ENCODE measurements at places on chromosomes 7 and 10.

DNA sequence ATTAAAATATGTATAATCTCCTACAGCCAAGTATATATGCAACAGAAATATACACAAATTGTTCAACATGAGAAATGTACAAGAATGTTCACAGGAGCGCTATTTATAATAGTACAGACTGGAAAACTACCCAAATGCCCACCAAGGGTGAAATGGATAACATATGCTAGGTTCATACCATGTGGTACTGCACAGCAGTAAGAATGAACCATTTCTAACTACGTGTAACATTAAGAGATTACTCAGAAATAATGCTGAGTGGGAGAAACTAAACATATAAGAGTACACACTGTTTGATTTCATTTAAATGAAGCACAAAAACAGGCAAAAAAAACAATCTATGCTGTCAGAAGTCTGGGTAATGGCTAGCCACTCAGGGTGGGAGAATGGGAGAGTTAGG lies 45.8 kb downstream of the RNLS start:
- no peak for DNase-seq

DNA sequence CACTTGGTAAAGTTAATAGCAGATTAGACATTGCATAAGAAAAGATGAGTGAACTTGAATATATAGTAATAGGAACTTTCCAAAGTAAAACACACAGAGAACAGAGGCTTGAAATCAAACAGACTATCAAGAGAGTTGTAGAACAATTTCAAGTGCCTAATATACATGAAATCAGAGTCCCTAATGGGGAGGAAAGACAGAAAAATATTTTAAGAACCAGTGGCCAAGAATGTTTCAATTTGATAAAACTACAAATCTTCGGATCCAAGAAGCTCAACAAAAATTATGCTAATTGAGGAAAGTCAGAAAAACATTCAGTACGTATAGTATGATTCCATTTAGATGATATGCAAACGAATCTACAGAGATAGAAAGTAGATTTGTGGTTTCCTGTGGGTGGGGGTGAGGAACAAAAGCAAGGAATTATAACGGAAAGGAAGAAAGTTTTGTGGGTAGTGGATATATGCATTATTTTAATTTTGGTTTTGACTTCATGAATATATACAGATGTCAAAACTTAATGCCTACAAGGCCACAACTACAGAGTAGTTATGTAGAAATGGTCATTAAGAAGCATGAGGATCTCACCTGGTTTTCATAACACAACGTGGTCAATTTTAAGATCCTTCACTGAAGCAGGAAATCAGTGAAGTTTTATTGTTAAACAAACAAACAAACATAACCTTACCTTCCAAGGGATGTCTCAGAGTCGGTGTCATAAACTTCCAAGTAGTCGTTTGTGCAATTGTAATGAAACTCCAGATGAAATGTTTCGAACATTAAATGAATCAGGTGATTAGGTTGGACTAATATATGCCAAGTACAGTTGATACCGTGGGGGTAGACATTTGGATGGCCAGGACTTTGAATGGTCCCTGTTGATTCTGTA lies 62.0 kb downstream of the CUBN start:
- DNase-seq, result no peak

DNA sequence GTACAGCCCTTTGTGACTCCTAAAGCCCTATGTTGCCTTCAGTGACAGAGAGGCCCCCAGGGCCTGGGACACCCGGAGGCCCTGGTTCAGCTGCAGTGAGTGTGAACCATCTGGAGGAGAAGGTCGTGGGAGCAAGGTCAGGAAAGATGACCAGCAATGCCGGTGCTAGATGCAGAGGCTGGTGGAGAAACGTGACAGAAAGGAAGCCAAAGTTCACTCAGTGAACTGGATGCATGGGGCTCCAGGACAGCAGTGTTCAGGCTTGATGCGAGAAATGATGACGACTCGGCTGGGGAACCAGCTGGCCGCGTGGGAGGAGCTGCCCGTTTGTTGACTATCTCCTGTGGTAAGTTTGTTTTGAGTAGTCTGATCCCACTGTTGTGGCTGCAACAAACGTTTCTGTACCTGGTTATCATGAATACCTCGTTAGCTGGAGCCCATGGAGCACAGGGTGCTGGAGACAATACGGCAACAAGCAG lies 54.1 kb upstream of the MKRN1 start:
- DNase-seq, result no peak

GRCh38 chr10:62147425-62147824 lies 121.2 kb downstream of the RTKN2 start:
- no peak for DNase-seq

- peak; percentile 19 for DNase-seq
Measured at GRCh38 chr10:94546901-94547185, 1.3 kb downstream of the HELLS start.

DNA sequence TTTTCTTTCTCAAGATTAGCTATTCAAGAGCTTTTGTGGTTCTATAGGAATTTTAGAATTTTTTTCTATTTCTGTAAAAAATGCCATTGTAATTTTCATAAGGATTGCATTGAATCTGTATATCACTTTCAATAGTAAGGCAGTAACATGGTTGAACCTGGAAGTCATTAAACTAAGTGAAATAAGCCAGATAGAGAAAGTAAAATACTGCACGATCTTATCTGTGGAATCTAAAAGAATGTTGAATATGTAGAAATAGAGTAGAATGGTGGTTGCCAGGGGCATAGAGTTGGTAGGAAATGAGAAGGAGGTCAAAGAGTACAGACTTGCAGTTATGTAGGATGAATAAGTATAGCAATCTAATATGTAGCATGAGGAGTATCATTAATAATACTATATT lies 1073.5 kb upstream of the LRRN3 start:
- no peak for DNase-seq

DNA sequence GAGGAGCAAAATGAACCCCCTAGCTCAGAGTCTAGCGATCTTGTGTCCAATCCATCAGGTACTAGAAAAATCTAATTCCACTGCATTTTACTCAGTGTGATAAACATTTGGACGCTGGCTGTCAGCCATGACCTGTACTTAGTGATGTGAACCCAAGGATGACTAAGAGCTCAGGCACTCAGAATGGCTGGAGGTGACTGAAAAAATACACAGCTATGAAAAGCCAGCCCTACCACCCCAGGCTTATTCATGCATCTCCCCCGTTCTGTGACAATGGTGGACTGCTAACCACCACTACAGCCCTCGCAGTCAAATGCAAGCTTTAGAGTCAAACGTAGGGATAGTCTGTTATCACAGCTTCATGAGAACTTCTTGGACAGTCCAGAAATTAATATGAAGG lies 14.9 kb downstream of the AFAP1L2 start:
- DNase-seq, result no peak

- no peak for DNase-seq
Measured at GRCh38 chr10:66519616-66520015, 406.2 kb upstream of the LRRTM3 start.

GRCh38 chr10:72388062-72388461 lies 33.3 kb upstream of the DNAJB12 start:
- no peak for DNase-seq

DNA sequence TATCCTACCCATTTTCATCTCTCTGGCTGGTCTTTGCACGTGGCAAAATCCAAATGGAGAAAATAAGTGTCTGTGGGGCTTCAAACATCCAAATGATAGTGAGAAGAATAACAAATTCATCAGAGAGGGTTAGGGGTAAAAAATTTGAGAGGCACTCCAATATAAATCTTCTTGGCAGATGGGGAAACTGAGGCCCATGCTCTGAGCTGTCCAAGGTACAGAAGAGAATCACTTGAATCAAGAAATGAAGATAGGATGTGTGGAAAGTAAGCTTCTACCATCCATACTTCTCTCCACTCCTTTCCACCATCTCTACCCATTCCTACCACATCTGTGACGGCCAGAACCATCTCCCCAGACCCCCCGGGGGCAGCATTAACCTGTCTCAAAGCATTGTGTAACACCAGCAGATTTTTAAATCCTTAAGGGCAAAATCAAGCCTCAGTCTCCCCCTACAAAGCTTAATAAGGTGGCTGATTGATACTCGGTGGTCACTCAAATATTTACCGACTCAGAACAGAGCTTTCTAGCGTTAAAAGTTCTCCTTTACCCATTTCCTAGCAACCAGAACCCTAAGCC lies 818 bp downstream of the GOT1 start:
- no peak for DNase-seq

DNA sequence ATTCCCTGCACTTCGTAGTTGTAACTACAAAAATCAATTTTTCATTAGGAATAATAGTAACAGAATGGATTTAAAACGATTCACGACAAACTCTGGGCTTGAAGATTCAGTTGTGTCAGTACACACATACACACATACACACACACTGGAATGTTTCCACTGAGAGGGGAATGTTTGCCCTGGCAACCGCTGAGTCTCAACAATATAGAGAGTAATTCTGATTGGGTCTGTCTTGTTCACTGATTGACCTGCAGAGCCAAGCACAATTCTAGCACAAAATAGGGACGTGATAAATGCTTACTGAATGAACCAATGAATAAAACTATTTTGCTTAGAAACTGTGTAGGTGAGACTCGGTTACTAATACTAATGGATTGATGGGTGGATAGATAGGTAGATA lies 204.4 kb upstream of the CCDC6 start:
- DNase-seq, result no peak

- no peak for DNase-seq
Measured at GRCh38 chr10:59550061-59550460, 159.6 kb downstream of the SLC16A9 start.

DNA sequence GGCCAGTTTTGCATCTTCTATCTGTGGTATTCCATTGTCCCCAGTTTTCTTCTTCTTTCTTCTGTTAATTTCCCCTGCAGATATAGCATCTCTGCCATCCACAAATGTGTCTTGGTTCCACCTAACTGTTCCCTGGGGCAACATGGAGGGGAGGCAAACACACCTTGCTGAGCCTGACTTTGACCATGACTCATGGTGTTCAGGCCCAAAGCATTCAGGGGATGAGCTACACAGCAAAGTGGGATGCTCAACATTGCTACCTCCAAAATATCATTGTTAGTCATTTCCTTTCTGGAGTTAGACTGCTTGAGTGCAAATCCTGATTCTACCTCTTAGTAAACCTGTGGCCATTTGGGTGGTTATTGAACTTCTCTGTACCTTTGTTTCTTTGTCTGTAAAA lies 542.7 kb downstream of the LRMDA start:
- no peak for DNase-seq

DNA sequence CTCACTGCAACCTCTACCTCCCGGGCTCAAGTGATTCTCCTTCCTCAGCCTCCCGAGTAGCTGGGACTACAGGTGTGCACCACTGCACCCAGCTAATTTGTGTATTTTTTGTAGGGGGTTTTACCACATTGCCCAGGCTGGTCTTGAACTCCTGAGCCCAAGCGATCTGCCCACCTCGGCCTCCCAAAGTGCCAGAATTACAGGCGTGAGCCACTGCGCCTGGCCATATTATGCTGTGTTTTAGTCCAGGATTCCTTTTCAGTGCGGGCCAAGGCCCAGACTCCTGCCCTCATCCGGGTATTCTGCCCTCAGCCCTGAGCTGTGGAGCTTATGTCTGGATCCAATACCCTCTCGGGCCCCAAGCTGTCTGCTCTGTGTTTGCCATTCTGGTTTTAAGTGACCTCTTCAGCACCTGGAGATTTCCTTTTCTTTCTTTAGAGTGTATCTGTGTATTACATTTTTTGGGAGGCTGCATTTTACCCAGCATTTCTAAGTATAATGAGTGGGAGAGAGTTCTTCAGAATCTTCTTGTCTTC lies 114.9 kb downstream of the BUB3 start:
- DNase-seq, result no peak

DNA sequence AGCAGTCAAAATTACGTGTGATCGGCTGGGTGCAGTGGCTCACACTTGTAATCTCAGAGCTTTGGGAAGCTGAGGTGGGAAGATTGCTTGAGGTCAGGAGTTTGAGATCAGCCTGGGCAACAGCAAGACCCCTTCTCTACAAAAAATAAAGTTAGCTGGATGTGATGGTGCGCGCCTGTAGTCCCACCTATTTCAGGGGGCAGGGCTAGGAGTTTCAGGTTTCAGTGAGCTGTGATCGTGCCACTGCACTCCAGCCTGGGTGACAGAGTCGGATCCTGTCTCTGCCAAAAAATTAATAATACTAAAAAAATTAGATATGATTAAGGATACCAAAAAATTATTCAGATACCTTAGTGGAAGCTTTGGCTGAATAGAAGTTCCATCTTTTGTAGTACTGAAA lies 136.4 kb downstream of the SDK1 start:
- DNase-seq, result no peak

- DNase-seq, result no peak
Measured at GRCh38 chr10:13527864-13528122, 1.0 kb downstream of the BEND7 start.

DNA sequence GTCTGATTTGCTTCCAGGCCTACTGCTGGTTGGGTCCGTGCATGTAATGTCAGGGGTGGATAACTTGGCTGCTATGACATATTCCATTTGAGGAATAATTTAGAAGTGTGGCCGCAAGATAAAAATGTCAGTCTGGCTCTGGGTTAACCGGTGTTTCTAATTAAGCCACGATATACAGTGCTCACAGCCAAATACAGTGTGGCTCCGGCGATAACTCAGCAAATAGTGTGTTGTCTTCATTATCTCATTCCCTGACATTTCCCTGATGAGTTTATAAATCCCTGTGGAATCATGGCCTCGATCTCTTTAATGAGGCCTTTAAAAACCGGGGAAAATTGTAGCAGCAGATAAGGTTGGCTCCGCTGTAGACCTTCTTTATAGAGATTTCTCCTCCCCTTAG lies 1125.0 kb downstream of the TYW1 start:
- no peak for DNase-seq

GRCh38 chr10:122062831-122063674 lies 74.1 kb downstream of the TACC2 start:
- no peak for DNase-seq

- no peak for DNase-seq
Measured at GRCh38 chr7:44280636-44280992, 44.8 kb downstream of the CAMK2B start.

DNA sequence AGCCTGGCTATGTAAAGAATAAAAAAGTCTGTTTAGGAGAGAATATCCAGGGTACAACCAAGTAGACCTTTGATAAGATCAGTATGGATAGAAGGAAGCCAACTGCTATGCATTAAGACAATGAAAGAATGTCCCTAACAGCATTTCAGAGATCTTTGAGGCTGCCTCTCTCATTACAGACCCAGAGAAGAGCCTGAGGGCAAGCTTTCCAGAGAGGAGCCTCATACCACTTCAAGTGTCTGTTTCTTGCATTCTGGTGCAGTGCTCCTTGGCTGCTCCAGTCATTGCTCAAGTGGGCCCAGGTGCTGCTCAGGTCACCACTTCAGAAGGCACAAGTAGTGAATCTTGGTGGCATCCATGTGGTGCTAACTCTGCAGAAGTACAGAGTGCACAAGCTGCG lies 514.0 kb downstream of the PLXDC2 start:
- DNase-seq, result no peak

- DNase-seq, result no peak
Measured at GRCh38 chr10:7700577-7701125, 2.5 kb upstream of the ITIH2 start.

DNA sequence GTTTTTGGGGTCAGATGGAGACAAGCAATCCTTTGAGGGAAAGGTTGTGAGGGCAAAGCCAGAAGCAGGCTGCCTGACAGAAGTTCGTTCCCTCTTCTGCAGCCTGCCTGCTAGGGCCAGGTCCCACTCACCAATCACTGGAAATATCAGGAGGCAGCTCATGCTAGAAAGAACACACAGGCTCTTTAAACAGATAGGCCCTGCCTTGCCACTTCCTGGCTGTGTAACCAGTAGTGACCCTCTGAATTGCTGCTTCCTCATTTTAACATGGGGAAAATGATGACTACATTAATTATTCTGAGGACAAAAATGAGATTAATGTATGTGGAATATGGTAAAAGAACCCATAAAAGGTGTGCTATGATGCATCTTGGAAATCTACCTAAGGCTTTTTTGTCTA lies 50.5 kb upstream of the MRLN start:
- DNase-seq, result peak; percentile 70
